ENCODE measurements at places on chromosomes 13 and 19. TPM values are rescaled to one million over a fixed set of nuclear protein-coding genes. Genes with fewer than 3 reads are reported as not detected.
A peak's percentile ranks its signal among the peaks of the same experiment; 100 is the strongest.

DNA sequence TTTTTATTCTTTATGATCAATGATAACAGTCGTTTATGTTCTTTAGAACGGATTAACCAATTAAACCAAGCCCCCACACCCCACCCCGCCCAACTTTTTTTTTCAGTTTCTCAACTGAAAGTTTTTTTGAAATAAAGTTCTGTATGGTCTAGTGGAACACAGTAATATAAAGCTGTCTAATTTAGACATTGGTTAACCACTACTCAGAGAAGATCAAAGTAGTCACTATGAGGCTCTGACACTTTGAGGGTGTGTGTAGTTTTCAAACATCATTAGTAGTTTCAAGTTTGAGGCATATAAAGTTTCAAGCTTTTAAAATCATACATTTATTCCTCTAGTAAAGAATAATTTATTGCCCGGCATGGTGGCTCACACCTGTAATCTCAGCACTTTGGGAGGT, 413.2 kb downstream of the EFNB2 start:
- DNase-seq: no peak

DNA sequence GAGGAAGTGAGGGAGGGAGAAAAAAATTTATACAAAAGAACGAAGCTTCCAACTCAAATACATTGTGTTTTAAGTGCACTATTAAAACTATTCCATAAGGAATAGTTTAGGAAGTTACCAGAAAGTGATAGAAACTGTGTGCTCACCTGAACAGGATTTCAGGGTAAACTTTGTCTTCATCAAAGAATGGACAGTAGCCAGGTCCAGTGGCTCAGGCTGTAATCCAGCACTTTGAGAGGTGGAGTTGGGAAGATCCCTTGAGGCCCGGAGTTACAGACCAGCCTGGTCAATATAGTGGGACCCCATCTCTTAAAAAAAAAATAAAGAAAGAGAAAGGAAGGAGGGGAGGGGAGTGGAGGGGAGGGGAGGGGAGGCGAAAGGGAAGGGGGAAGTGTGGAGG, 13.0 kb upstream of the CDADC1 start:
- DNase-seq: no peak

DNA sequence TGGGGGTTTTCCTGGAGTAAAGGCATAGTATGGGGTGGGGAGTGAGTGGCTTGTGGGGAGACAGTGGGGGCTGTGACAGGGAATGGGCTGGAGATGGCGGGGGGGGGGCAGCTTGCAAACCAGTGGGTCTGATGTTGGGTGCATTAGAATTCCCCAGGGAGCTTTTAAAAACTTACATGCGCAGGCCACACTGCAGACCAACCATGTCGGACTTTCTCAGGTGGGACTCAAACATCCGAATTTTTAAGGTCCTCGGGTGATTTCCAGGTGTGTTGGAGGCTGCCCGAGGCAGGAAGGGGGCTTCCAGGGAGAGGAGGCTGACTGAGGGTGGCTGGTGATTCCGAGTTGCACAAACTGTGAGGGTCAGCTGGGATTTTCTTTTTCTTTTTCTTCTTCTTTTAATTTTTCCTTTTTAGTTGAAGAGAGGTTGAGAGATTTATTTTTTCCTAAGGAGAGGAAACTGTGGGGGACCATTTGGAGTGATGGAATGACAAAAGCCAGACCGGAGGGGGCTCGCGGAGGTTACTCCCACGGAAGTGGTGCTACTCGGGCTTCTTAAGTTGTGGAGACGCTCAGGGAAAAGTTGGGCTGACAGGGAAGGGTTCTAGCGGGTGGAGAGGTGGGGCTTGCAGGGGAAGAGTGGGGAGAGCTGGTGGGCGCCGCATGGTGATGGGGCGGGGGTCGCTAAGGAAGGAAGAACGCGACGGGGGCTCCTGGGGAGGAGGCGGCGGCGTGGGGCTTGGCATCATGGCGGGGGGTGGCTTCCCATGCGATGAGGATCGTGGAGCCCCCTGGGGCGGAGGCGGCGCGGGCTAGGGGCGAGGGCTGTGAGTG, 997 bp upstream of the CACNG8 start:
- DNase-seq: no peak

The DLL3 gene
- not detected for total RNA-seq

The CEACAM8 gene
- total RNA-seq: not detected

- DNase-seq: no peak
Measured at GRCh38 chr13:21011378-21011777, 50.0 kb downstream of the LATS2 start.

The CEACAM3 gene
- total RNA-seq: not detected

- no peak for DNase-seq
Measured at GRCh38 chr19:33402421-33403220, 29.1 kb downstream of the CEBPG start.

DNA sequence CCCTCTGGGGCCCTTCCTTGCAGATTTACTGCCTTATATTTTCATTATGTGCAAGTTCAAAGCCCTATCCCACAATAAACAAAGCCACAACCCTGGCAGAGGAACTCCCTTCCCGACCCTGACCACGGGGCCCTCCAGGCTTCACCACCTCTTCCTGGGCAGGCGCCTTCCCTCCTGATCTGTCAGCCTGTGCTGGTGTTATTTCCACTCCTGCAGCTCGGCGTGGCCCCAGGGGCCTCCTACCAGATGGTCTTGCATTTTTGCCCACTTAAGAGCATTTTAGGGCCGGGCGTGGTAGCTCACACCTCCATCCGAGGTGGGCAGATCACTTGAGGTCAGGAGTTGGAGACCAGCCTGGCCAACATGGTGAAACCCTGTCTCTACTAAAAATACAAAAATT, 22.8 kb downstream of the SLC15A1 start:
- DNase-seq: no peak

The TMEM272 gene
- under 0.01 TPM for total RNA-seq

GRCh38 chr13:110985541-110985940, 70.7 kb upstream of the ANKRD10 start:
- DNase-seq: no peak

DNA sequence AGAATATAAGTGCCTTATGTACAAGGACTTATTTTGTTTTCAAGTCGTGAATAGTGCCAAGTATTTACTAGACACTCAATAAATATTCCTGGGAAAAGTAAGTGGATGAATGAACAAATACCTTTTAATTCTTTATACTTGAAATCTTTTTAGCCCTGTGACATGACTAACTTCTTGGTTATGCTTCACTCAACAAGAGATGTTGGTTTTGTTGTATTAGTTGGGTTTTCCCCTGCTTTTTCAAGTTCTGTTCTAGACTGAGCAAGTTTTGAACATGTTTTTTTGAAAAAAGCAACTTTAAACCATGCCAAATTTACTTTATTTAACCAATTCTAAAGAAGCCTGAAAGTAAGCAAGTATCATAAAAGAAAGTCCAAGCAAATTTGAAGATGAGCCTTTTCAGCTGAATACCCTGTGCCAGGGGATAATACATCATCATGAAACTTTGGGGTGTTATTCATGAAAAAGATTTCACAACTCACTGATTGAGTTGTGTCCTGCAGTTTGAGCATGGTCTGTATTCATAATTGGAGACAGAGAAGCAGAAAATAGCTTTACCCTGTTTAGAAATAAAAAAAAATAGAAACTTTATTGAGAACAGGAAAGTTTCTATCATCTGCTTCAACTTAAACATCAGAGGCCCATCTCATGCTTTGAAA, 11.1 kb downstream of the LMO7 start:
- DNase-seq: no peak

GRCh38 chr13:43304945-43305344, 281.6 kb downstream of the DNAJC15 start:
- no peak for DNase-seq

The RPL18 gene
- 1,880 TPM for total RNA-seq

DNA sequence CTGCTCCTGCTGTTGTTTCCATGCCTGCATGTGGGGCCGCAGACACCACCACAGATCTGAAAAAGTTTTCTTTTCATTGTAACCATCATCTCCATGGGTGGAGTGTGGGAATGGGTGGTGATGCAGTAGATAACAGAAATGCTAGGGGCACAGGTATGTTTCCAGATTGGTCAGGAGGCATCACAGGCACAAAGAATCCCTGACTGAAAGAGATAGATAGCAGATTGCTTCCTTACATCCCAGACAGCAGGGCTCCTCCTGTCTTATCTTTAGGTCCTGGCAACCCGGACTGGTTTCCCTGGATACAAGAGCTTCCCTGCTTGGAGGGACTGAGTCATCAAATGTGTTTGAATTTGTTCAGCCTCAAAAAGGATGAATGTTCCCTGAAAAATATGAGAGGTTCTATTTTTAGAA, 1937.6 kb downstream of the PCDH9 start:
- no peak for DNase-seq

DNA sequence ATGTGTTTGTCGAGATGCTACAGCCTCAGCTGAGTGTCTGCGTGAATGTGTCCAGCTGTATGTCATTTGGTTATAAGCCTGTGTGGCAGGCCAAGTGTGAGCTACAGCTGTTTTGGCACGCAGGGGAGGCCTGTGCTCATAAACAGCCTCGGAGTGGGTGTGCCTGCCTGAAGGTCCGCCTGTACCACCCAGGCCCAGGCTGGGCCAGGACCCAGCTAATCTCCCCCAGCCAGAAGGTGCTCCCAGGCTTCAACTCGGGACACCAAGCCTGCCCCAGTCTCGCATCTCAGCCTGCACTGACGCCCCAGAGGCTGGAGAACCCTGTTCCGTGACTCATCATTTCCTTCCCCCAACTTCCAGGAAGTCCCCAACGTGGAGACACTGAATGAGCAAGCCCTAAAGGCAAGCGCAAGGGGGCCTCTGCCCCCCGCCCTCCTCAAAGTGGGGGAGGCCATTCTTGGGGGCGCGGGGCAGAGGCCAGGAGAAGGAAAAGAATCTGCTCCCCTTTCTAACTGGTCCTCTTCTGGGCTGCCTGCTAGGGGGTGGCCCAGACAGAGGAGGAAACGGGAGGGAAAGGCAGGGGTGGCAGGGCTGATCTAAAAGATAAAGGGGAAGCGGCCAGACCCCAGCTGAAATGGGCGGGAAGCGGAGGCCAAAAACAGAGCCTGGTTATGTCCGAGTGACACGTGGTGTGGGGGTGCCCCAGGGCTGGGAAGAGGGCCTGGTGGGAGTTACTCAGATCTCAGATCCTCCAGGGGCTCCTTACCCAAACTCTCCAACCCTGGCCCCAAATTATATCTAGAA, 2.0 kb downstream of the SLC1A5 start:
- peak; percentile 73 for DNase-seq

GRCh38 chr13:78679329-78679728, 20.4 kb upstream of the OBI1 start:
- no peak for DNase-seq

DNA sequence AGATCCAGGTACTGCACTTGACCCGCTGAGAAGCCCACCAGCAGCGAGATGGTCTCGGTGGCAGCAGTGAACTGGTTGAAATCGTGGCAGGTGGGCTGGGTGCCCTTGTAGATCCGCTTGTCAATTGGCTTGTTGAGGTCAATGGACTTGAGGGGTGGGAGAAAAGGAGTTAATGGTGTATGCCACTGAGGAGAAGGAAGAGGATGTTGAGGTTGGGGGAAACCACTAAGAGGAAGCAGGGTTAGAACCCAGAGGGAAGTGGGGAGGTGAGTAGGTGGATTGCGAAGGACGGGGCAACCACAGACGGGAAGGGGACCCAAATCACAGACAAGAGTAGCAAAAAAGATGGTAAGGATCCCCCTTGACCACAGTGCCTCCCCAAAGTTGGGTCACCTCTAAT, 1.7 kb downstream of the DMWD start:
- DNase-seq: no peak

DNA sequence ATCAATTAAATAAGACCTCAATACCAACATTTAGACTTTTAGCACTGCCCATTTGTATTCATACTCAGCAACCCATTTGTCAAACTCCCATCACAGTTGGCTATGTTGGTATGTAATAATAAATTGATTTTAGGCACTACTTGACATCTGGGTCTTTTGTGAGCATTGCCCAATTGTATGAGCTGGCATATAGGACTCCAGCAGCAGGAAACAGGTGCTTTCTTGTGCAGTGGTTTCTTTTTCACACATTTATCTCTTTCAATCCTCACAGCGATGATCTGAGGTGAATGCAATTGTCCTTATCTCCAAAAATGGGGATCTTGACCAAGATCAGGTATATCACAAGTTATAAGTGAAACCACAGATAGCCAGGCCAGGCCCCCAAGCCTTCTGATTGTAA, 96.9 kb upstream of the OXGR1 start:
- DNase-seq: no peak

GRCh38 chr13:86757236-86757978, 913.8 kb upstream of the SLITRK5 start:
- peak; percentile 31 for DNase-seq

DNA sequence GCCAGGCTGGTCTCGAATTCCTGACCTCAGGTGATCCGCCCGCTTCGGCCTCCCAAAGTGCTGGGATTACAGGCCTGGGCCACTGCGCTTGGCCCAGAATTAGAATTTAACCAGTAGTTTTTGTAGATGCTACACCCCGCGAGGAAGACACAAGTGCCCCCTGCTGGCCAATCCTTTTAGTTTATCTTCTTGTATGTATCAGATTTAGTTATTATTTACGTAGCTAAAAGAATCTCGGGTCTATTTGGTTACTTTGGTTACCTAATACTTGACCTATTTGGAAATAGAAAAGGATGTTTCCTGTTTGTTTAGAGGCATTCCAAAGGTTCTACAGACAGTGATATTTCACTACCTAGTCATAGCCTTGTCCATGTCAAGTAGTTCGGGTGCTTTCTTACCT, 22.0 kb downstream of the MUC16 start:
- DNase-seq: no peak

DNA sequence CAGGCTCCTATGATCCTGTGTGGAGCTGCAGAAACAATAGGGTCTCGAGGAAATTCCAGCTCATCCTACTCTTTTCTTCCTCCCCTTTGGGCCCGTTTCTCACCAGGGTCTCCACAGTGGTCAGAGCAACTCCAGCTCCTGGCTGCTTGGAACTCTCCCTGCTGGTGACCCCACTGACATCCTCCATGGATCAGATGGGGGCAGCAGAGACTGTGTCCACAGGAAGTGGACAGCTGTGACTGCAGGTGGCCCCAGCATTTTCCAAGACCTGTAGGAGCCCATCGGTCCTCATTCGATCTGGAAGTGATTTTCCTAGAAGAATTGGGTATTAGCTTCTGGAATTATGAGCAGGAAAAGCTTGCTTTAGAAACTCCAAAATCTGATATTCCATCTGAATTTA, 208.5 kb downstream of the ZNF536 start:
- DNase-seq: no peak

DNA sequence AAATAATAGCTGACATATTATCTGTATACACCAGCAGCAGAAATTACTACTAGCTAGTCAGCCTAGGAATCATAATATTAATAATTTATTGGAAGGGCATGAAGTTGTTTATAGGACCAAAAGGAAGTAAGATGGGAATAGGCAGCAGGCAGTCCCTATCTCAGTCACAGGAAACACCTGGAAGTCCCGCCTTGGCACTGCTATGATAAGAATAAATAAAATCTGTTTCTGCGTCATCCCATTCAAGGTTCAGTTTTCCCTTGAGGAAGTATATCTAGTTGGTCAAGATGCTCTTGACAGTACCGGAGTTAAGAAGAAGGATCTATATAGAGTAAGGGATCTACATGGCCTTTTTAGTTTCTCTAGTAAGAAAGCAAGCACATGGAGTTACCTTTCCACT, 830.8 kb downstream of the DIAPH3 start:
- no peak for DNase-seq

The MYO1F gene
- total RNA-seq: 11.3 TPM

The KLK3 gene
- total RNA-seq: 45.2 TPM

All from breast epithelium (tissue), 4 donors.